ENCODE measurements at places on chromosomes 12 and 14.

DNA sequence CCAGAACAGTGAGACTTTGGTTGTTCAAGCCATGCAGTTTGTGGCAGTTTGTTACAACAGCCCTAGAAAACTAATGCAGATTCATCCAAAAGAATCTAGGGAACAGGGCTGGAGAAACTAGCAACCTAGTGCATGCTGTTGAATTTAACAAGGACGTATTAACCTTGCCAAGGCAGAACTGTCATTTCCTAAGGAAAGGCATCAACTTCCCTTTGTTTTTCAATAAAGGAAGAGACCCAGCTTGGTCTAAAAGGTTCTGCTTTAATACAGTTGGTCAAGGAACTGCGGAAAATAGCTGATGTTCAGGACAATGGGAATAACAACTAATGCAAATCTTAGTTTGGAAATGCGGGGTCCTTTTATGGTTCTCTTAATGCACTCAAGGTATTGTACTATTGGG is 11.5 kb downstream of the AK7 start:
- no peak for DNase-seq

GRCh38 chr12:118107694-118108093 is 3.9 kb upstream of the VSIG10 start:
- no peak for DNase-seq

DNA sequence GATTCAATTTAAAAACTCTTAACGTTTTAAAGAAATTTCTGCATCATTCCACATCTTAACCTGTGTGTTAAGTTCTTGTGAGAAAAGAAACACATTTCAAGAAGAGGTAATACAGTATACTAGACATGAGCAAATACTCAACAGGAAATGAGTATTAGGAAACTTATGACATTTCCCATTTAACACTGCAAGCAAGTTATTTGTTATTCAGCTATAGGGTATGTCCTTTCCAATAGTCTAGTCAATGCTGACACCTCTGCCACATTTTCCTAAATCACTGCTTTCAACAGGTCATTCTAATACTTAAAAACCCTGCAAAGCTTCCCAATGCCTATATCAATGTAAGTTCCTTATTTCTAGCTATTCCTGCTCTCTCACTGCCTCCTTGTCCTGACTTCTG is 93.1 kb downstream of the DDHD1 start:
- no peak for DNase-seq

DNA sequence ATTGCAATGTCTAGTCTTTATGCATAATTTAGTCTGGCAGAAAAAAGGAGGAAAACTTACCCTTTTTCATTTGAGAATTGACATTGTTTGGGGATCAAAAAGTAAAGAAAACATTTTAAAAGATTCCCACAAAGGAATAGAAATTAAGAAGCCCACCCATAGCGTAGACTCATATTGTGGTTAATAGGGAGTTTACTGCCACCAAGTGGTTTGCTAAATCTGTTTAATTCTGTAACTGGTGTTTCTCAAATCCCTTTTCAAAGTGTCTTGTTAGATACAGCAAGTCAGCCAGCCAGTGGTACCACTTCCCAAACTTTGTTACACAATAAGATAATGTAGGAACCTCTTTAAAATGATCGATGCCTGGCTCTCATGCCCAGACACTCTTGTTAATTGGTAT is 180.3 kb downstream of the IPO8 start:
- no peak for DNase-seq

GRCh38 chr12:10140001-10140400 is 10.0 kb upstream of the CLEC7A start:
- no peak for DNase-seq

DNA sequence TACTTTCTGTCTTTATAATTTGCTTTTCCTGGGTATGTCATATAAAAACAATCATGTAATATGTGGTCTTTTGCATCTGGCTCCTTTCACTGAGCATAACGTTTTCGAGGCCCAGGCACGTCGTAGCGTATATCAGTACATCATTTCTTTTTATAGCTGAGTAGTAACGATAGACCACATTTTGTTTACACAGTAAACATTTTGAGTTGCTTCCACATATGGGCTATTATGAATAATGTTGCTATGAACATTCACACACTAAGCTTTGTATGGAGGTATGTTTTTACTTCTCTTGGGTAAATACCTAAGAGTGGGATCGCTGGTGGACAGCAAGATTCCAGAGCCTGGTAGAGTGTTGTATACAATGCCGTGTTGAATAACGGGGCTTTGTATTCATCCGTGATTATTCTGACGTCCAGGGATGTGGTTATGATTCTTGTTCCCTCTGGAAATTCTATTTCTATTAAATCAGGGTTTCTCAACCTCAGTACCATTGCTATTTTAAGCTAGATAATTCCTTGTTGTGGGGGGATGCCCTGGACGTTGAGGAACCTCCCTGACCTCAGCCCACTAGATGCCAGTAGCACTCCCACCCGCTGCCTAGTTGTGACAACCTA is 38.9 kb upstream of the CIT start:
- DNase-seq, result no peak

- DNase-seq, result no peak
Measured at GRCh38 chr12:45827974-45828373, 98.5 kb downstream of the ARID2 start.
